Smooth muscle cell of trachea (primary cell): ENCODE measurements at places on chromosomes 3 and 15. TPM values are rescaled to one million over a fixed set of nuclear protein-coding genes. Genes with fewer than 3 reads are reported as not detected.

SEMA3F gene
- 7.4 and 7.6 TPM in 2 replicates for total RNA-seq

TRIM42 gene
- not detected in 2 replicates for total RNA-seq

CAPN7 gene
- total RNA-seq = 41.0 and 53.3 TPM in 2 replicates

FMN1 gene
- total RNA-seq = 21.7 and 23.3 TPM in 2 replicates

PTH1R gene
- 0.66 TPM in 1 of 2 replicates, not detected in the other for total RNA-seq

TCAIM gene
- total RNA-seq = 34.1 and 42.8 TPM in 2 replicates

MESP2 gene
- total RNA-seq = 0.58 and 1.3 TPM in 2 replicates

ZDHHC19 gene
- total RNA-seq = not detected in 2 replicates

KY gene
- total RNA-seq = 1.6 and 1.7 TPM in 2 replicates

C3orf22 gene
- not detected in 2 replicates for total RNA-seq

HTR3E gene
- total RNA-seq = not detected in 2 replicates

MINAR1 gene
- 0.44 and 0.83 TPM in 2 replicates for total RNA-seq

CYP8B1 gene
- not detected in 2 replicates for total RNA-seq

EXD1 gene
- total RNA-seq = under 0.01 TPM in 1 of 2 replicates, not detected in the other

CHRM5 gene
- total RNA-seq = under 0.01 and 0.15 TPM in 2 replicates

UPK1B gene
- total RNA-seq = not detected in 2 replicates

CISH gene
- total RNA-seq = 0.73 and 1.3 TPM in 2 replicates

GP9 gene
- not detected in 2 replicates for total RNA-seq

DNASE1L3 gene
- not detected in 2 replicates for total RNA-seq

ATP13A5 gene
- total RNA-seq = not detected in 2 replicates

CADM2 gene
- 0.15 and 0.17 TPM in 2 replicates for total RNA-seq

CCDC80 gene
- total RNA-seq = 386 and 910 TPM in 2 replicates

GNAT1 gene
- not detected in 2 replicates for total RNA-seq

ATP10A gene
- 3.5 and 5.8 TPM in 2 replicates for total RNA-seq

FOXB1 gene
- total RNA-seq = not detected in 2 replicates

TRPC1 gene
- total RNA-seq = 34.6 and 49.5 TPM in 2 replicates

CCR2 gene
- total RNA-seq = not detected in 2 replicates

LRTM1 gene
- not detected in 2 replicates for total RNA-seq

ISLR2 gene
- total RNA-seq = not detected in 2 replicates

PLSCR2 gene
- total RNA-seq = not detected in 2 replicates

KIF15 gene
- 1.3 and 19.1 TPM in 2 replicates for total RNA-seq

FAM174B gene
- 1.2 and 2.8 TPM in 2 replicates for total RNA-seq

SLC28A1 gene
- not detected in 2 replicates for total RNA-seq

CIDEC gene
- total RNA-seq = 0.17 and 0.44 TPM in 2 replicates

NEK11 gene
- total RNA-seq = 7.1 and 11.6 TPM in 2 replicates

CYP19A1 gene
- 5.1 and 8.3 TPM in 2 replicates for total RNA-seq

SLC27A2 gene
- total RNA-seq = 0.15 TPM in 1 of 2 replicates, not detected in the other

XCR1 gene
- total RNA-seq = under 0.01 TPM in 1 of 2 replicates, not detected in the other

POC1A gene
- total RNA-seq = 5.5 and 15.0 TPM in 2 replicates

CDHR4 gene
- 0.33 TPM in 1 of 2 replicates, not detected in the other for total RNA-seq

RHOA gene
- total RNA-seq = 565 and 822 TPM in 2 replicates

GOLGA8J gene
- not detected in 2 replicates for total RNA-seq

TP63 gene
- total RNA-seq = under 0.01 and 0.15 TPM in 2 replicates

SLC9C1 gene
- total RNA-seq = not detected in 2 replicates

THUMPD3 gene
- total RNA-seq = 58.6 and 65.2 TPM in 2 replicates

GJD2 gene
- total RNA-seq = not detected in 2 replicates

USP13 gene
- 12.4 and 23.4 TPM in 2 replicates for total RNA-seq

ATP8B4 gene
- 3.2 and 7.4 TPM in 2 replicates for total RNA-seq

SLC51B gene
- total RNA-seq = 0.66 and 1.5 TPM in 2 replicates

GUCA1C gene
- total RNA-seq = not detected in 2 replicates

NPAP1 gene
- not detected in 2 replicates for total RNA-seq
